Stimulated activated CD8-positive, alpha-beta memory T cell treated with anti-CD3 and anti-CD28 coated beads, Interleukin-7, amount 100 ng/mL, for 24 hours (primary cell): ENCODE measurements at places on chromosomes 12 and 14.

GRCh38 chr12:1618489-1618888 is 10.5 kb upstream of the WNT5B start:
- DNase-seq = no peak

GRCh38 chr14:104086661-104087461 is 1.4 kb downstream of the ASPG start:
- no peak for DNase-seq

DNA sequence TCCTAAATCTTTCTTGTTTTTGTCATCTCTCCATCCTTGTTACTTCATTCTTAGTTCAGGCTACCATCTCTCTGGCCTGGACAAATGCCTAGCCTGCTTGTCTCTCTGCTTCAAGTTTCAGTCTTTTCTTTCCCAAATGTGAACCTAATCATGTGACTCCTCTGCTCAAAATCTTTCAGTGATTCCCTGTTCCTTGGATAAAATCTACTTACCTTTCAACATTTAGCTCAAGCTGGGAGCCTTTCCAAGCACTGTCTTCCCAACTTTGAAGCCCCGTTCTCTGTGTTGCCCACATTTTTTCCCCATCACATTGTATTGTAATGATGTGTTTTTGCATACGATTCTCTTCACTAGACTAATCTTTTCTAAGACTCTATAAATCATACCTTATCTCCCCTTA is 24.7 kb downstream of the SLC7A8 start:
- DNase-seq = no peak

DNA sequence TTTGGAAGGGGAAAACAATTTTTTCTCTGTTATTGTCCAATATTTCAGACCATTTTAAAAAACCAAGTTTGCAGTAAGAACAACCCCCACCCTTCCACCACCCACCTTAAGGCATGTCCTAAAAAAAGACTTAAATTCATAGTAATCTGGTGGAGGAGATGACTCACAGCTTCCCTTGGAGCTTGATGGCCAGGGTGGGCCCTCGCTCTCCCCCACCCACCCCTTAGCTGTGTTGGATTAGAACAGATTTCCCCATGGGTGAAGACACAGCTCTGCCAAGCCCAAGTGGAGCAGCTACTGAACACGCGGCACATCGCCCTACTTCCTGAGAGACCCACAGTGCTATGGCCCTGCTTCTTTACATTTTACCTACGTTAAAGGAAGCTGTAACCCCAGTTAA is 140.3 kb downstream of the GCH1 start:
- DNase-seq = no peak

DNA sequence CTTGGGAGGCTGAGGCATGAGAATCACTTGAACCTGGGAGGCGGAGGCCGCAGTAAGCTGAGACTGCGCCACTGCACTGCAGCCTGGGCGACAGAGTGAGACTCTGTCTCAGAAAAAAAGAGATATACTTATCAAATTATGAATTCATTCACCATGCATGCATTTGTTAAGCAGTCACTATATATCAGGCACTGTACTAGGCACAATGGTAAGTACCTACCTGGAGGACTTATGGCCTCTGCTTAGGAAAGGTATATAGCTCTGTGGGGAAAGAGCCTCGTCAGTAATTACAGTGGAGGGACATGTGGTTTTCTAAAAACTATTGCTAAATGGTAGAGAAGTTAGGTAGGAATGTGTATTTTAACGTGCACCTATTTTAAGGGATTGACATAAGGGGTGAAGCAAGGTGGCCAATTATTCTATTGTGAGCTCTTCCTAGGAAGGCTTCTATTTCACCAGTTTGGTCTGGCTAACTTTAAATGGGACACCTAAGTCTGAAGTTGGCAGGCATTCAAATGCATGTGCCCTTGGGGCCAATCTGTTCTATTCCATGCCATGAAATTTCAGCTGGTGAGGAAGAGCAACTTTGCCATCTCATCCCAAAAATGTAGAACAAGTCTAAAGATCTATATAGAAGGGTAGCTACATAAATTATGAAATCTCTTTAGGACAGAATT is 15.0 kb downstream of the TCP11L2 start:
- no peak for DNase-seq

GRCh38 chr14:104505085-104506074 is 74.2 kb upstream of the C14orf180 start:
- no peak for DNase-seq

- no peak for DNase-seq
Measured at GRCh38 chr12:108097160-108097911, 31.8 kb upstream of the WSCD2 start.

- DNase-seq = no peak
Measured at GRCh38 chr12:131677699-131678098, 33.2 kb upstream of the SFSWAP start.

DNA sequence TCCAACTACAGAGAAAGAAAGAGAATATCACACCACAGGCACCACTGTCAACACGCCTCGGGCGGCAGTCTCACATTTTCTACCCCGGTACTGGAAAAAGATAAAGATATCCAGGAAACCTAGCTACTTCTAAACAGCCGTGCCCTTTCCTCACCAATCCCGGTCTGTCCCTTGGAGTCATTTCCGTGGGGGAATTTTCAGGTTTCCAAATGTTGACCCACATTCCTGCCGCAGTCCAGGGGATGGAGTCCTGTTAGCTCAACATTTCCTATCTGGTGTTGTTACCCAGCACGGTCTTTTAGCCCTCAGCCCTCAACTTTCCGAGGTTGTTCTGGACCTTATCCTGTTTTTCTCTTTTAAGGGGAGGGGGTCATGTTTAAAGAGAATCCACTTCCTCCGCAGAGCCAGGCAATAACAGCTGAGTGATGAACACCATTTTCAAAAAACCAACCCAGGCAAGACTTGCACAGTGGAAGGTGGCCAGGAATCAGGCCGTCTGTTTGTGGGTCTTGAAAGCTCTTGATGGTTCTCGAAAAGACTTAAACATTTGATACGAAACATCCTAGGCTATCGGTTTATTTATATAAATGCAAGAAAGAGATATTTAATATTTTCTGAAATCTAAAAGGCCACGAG is 4.6 kb downstream of the SSH1 start:
- DNase-seq = no peak

- DNase-seq = no peak
Measured at GRCh38 chr14:97513891-97514290, 716.7 kb downstream of the VRK1 start.

- DNase-seq = no peak
Measured at GRCh38 chr14:20791187-20791586, 10.1 kb downstream of the RNASE6 start.

DNA sequence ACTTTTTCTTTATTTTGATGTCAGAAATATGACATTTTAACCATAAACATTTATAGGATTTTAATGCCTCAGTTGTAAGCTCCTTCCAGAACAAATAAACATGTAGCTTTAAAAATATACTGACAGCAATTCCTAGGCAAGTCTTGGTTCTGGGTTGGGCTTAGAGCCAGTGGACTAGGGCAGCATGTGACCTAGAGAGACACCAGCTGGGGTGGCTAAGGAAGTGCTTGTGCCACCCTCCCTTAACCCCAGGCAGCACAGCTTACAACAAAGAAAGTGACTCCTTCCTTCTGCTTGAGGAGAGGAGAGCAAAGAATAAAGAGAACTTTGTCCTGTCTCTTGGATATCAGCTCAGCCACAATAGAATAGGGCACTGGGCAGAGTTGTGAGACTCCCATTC is 61.6 kb upstream of the KTN1 start:
- DNase-seq = no peak

- no peak for DNase-seq
Measured at GRCh38 chr12:132476038-132476414, 13.9 kb upstream of the FBRSL1 start.

DNA sequence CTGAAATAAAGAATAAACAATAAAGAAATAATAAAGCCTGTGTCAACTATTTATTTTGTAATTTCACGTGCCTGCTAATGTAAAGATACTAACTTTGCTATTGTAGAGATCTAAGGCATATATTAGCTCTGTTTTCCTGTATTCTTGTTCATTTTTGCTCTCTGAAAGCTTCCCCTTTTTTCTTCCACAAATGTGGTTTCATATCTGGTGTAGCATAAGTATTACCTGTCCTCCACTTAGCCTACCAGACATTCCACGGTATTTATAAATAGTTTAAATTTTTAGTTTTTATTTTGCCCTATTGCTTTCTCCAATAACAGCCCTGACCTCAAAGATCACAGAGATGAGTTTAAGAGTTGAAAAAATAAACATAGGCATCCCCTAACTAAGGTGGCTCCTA is 92.6 kb upstream of the ATP2B1 start:
- DNase-seq = no peak

- DNase-seq = no peak
Measured at GRCh38 chr14:75223664-75224154, 47.3 kb upstream of the TMED10 start.

DNA sequence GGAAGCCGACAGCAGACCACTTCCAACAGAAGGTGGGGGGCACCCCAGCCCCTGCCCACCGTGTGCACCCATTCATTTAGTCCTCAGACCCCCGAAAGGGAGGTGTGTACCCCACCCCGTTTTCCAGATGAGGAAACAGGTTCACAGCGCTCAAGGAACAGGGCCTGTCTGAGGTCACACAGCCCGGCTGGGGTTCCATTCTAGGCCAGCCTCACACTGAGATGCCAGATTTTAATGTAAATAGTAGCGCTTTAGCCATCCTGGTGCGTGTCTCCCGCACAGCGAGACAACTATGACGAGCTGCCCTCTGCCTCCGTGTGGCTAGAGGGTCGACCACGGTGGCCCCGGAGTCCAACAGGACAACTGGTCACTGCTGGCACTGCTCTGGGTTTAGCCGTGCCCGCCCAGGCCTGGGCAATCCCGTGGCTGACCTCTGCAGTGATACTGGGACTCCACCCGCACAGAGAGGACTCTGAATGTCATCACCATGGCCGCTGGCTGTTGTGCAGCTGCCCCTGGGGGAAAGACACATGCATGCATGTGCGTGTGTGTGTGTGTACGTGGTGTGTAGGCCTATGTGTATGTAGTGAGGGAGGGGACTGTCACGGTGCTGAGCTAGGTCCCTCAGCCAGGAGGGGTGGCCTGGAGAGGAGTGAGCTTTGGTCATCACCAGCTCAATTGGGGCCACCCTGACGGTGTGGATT is 31.6 kb downstream of the BEGAIN start:
- no peak for DNase-seq

DNA sequence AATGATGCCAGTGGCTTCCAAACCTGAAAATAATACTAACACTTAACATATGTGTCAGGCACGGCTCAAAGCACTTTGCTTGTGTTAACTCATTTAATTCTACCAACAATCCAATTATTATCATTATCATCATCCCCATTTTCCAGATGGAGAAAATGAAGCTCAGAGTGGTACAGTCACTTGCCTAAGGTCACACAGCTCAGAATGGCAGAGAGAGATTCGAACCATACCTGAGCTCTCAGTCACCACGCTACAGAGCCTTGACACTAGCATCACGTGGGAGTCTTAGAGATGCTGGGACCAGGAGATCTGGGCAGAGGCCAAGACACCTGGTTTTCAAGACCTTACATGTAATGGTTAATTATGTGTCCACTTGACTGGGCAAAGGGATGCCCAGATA is 34.2 kb downstream of the DHX37 start:
- no peak for DNase-seq

- DNase-seq = no peak
Measured at GRCh38 chr12:109864916-109865315, 15.4 kb downstream of the GLTP start.

DNA sequence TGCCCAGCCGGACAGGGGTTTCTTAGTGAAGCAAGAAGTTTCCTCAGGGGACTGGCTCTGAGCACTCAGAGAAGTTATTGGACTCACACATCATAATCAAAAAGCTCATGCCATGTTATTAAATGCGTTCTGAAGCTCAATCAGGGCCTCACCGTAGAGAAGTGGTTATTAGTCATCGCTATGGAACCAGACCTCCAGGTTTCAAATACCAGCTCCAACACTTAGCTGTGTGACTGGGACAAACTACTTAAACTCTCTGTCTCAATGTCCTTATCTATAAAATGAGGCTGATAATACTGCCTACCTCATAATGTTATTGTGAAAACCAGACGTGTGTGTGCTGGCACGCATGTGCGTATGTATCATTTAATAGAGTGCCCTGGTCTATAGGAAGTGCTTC is 7.3 kb downstream of the STAT6 start:
- DNase-seq = no peak

DNA sequence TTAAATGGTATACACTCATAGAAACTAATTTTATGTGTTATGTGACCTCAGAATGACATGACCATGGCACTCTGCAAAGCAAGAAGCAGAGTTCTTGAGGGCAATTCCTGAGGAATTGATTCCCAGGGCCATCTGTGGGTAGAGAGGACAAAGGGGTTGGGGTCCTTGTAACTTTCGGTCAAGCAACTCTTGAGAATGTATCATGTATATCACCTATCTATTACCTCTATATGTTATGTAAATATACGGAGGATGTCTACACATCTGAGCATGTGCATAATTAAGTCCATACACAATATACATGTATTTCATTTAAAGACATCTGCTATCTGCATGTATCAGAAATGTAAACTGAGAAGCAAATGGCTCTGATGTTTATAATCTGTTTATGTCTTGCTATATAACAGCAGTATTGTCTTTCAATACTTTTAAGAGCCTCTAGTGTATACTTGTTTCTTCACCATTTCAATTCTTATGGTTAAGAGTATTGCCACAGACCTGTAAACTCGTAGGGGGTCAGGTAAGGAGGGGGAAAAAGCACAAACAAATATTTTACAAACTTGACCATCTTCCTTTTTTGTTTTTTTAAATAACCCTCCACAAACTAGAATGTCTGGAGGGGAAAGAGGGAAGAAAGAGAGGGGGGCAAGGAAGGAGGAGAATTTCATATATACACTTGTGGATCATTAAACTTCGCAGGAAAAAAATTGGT is 4.5 kb downstream of the FOXA1 start:
- no peak for DNase-seq

DNA sequence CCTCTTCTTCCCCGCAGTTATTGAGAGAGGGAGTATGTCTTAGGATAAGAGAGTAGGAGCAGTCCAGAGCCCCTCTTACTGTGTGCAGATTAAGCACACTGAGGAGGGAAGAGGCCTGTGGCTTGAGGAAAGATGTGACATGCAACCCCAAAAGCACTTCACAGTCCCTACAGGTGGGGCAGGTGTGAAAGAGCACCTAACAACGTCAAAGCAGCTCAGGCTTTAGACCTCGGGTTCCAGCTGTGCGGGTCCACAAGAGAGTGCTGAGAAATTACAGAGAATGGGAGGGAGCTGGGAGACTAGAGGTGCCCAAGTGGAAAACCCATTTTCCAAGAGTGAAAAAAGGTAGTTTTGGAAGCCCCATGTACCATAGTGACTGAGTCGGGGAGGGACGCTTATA is 127.6 kb downstream of the SLC25A47 start:
- DNase-seq = no peak

GRCh38 chr12:44088647-44089046 is 252.8 kb downstream of the TMEM117 start:
- DNase-seq = no peak

GRCh38 chr12:111822886-111823285 is 19.1 kb upstream of the MAPKAPK5 start:
- DNase-seq = no peak

GRCh38 chr14:29085546-29085945 is 319.0 kb downstream of the FOXG1 start:
- no peak for DNase-seq

GRCh38 chr12:93626160-93626559 is 51.0 kb upstream of the CRADD start:
- DNase-seq = no peak

GRCh38 chr12:43098766-43099550 is 453.0 kb downstream of the ADAMTS20 start:
- no peak for DNase-seq
